ENCODE measurements at places on chromosomes 16 and 17.

DNA sequence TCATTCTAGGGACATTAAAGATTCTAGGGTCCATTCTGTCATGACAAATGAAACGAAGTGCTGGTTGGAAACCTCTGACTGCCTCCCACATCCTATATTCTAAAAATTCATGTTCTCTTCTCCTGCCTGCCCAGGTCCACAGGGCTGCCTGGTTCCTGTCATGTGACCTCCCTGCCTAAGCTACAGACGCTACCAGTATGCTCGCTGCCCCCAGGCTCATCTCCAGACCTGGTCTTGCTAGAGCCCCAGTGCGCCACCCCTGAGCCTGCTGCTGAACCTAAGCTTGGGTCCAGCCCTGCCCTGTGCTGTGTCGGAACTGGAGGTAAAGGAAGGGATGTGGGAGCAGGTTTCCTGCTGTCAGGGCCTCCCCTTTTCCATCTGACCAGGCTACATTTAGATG is 231.6 kb upstream of the CDH5 start:
- no peak for DNase-seq

DNA sequence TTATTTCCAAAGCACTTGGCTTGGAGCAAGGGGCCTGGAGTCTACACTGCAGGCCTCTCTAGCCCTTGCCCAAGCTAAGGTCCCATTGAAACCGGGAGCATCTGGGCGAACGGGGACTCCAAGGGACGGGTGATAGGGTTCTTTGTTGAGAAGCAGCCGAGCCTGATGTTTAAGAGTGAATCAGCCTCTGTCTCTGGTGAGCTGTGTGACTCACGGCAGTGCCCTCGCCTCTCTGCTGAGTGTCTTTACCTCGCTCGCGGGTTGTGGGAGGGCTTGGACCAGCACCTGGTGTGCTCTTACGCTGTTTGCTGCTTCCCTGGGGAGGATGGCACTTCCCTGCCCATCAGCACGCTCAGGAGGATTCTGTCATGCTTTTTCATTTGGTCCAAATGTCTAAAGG is 1.3 kb downstream of the HGS start:
- peak; percentile 21 for DNase-seq

- DNase-seq = no peak
Measured at GRCh38 chr17:57516290-57517230, 228.5 kb downstream of the CCDC182 start.

- DNase-seq = no peak
Measured at GRCh38 chr16:12229759-12230594, 253.4 kb downstream of the SNX29 start.

DNA sequence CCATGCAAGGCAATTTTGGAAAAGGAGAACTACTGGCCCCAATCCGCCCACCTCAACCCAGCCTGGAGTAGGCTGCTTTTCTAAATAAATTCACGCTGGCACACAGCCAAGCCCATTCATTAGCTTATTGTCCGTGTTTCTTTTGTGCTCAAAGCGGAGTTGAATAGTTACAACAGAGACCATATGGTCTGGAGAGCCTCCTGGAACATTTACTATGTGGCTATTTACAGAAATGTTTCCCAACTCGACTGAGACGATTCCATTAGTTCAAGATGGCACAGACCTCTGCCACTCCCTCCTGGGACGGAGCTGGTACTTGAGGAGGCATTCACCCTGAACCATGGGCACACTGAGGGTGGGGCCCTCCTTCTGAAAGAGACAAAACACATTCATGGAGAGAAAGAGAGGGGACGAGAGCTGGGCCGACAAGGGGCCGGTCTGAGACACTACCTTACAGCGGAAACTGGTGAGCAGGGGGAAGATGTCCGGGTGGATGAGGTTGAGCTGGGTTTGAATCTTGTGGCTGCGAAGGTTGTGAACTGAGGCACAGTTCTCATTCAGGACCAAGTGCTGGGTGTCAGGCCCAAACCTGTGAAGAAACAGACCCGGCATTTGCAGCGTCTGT is 15.7 kb downstream of the ELAC2 start:
- DNase-seq = no peak

- DNase-seq = no peak
Measured at GRCh38 chr17:83064021-83064731, 15.2 kb upstream of the METRNL start.

DNA sequence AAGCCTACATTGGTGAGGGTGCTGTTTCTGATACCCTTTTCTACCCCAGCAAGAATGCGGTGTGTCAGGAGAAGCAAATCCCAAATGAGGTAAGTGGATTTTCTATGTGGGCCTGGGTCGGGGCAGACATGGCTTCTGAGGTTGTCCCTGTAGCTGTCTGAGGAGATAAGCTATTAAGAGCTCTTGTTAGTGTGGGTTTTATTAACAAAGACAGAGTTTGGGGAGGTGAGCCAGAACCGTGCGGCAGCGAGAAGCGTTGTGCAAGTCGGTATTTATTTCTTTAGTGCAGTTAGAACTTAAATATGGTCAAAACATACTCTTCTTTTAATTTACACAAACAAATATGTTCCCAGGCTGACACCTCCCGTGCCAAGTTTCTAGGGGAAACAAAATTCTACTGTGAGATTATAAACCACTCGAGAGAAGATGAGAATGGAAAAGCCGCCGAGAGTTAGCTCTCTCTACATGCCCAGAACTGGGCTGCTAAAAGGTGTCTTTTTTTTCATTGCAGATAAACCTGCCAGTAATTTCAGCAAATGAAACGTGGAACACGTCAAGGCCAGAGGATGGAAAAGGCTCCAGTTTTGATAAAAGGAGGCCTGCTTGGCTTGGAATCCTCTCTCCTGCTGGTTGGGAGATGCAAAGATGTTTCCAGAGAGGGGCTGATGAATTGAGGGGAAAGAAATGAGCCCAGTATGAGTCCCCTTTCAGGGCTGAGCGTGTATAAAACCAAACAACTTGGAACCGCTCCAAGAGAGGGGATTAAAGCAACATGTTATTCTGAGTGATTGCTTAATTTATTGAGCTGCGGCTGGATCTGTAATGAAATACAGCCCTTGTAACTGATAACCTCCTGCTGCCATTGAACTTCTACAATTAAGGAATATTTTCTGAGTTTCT is 254.6 kb downstream of the MRTFB start:
- no peak for DNase-seq

DNA sequence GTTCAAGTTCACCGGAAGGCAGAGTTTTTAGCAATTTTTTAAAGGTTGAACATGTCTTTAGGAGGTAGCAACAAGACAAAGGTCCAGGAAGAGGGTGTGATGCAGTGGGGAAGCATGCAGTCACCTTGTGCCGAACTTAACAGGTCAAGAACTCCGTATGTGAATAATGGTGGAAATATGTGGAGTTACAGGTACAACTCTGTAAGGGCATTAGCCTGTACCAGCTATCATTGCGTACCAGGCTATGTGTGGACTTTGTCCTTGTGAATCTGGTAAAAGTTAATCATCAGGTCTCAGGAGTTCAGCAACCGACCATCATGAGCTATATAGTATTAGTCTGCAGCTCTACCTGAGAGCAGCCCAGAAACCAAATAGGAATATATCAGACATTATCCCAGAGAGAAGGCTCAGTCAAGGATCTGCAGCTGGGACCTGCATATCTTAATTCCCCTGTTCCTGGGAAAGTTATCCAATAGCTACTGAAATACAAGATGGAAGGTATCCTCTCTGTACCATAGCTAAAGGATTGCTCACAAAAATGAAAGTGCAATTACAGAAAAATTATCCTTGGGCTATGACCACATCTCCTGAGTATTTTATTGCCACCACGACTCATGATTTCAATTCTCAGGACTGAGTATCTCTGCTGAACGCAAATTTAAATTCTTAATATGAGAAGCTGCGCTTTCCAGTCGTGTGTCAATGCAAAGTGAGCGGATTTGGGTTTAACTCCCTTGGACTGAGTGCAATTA is 469.3 kb downstream of the CDH13 start:
- no peak for DNase-seq

GRCh38 chr16:14300705-14301168 is 229.6 kb downstream of the MRTFB start:
- DNase-seq = peak; percentile 45

GRCh38 chr17:45129426-45129939 is 2.8 kb downstream of the PLCD3 start:
- no peak for DNase-seq

DNA sequence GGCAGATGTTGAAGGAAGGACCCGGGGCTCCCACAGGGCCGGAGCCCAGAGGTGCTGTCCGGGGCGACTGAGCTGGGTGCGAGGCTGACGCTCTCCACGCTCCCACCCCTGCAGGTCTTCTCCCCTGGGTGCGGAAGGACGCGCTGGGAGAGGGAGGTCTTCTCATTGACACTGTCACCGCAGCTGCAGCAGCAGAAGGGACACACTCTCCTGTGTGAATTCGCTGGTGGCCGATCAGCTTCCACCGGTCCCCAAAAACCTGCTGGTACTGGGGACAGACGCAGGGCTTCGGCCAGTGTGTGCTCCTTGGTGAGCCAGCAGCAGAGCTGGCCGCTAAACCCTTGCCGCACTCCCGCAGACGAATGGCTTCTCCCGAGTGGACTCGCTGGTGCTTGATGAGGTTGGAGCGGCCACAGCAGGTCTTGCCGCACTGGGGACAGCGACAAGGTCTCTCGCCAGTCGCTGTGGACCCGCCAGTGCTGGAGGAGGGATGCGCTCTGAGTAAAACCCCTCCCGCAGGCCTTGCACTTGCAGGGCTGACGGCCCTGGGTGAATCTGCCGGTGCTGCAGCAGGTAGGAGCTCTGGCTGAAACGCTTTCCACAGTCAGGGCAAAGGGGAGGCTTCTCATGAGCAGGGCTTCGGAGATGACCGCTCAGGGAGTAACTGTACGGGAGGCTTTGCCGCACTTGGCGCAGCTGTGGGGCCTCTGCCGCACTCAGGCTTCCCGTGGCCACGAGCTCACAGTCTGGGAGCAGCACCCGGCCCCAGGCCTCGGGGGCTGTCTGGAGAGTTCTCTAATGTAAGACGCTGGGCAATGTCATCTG is 6.2 kb downstream of the ZNF843 start:
- no peak for DNase-seq

- DNase-seq = no peak
Measured at GRCh38 chr16:57155702-57156350, 30.0 kb downstream of the PSME3IP1 start.

- no peak for DNase-seq
Measured at GRCh38 chr16:7124242-7124641, 208.4 kb upstream of the RBFOX1 start.

DNA sequence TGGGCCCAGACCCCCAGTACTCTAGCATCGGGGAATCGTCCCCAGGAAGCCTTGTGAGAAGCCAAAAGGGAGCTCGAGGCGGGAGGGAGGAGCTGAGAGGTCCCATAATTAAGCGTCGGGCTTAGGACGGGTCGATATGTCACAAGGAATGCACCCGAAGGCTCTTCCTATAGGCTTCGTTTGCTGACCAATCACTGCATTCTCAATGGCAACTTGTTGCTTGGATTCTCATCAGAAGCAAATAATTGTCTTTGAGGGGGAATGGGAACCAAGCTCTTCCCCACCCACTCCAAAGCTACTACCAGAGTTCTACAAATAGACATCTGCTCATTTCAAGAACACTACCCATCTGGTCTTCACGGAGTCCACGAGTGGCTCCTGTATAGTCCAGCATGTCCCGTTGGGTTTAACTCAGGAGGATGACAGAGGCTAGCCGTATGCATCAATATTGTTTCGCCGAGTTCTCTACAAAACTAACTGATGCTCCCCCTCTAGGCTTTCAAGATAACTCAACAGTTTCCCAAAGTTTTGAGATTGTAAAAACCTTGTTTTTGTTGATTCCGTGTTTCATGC is 628 bp upstream of the BLMH start:
- no peak for DNase-seq

GRCh38 chr16:15690296-15690695 is 40.3 kb downstream of the NDE1 start:
- DNase-seq = peak; percentile 37

DNA sequence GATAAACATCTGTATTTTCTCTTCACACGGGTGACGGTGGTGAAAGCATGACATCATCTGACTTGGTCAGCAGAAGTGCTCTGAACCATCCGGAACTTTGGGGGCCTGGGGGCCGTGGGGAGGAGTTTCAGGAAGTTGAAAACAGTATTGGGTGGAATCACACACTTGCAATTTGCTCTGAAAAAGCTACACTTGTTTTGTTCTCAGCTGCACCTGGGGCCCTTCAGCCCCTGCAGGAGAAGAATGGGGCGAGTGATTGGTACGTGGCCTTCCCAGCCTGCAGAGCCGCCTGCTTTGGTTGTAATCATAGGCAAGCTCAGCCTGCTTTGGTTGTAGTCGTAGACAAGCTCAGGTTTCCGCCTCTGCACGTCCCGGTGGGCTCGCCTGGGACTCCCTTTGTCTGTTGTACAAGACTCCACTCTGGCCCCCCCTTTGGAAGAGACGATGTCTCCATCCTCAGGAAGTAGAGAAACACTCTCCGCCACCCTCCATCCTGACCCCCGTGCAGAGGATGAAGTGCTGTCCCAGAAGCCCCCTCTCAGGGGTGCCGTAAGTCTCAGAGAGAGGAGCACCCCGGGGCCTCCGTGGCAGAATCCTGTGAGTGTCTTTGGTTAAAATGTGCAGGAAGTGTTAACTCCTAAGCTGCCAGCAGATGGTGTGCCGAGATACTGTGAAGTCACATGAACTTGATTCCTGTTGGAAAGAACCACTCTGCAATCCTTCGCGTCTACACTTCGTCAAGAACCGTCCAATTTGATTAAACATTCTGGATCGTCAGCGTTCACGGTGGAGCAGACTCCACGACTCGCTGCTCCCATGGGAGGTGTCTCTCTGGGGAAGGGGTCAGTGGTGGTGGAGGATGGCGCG is 5.4 kb downstream of the BANP start:
- DNase-seq = no peak

Data from AG04449 (cell line).